ENCODE measurements at places on chromosomes 7 and 10. TPM values are rescaled to one million over a fixed set of nuclear protein-coding genes. Genes with fewer than 3 reads are reported as not detected.

The CCDC7 gene
- 1.2 TPM for total RNA-seq

The STOX1 gene
- not detected for total RNA-seq

The FKBP6 gene
- total RNA-seq = not detected

The LRRN3 gene
- total RNA-seq = 4.1 TPM

The KCP gene
- not detected for total RNA-seq

The COMTD1 gene
- total RNA-seq = 10.5 TPM

All from myometrial cell (primary cell).